ENCODE measurements at places on chromosomes 4 and X. TPM values are rescaled to one million over a fixed set of nuclear protein-coding genes. Genes with fewer than 3 reads are reported as not detected.

The SRPX2 gene
- 6.7 TPM for polyA plus RNA-seq

The NCBP2L gene
- polyA plus RNA-seq: not detected

The UGT2B15 gene
- polyA plus RNA-seq: 0.11 TPM

The PABPC4L gene
- not detected for polyA plus RNA-seq

The PCDH11X gene
- not detected for polyA plus RNA-seq

The CEP135 gene
- 0.89 TPM for polyA plus RNA-seq

The TIGD2 gene
- 3.8 TPM for polyA plus RNA-seq

The FRAS1 gene
- polyA plus RNA-seq: 22.5 TPM

The TEX28 gene
- not detected for polyA plus RNA-seq

The TLR7 gene
- polyA plus RNA-seq: not detected

The CSAG3 gene
- polyA plus RNA-seq: not detected

The TCEAL6 gene
- not detected for polyA plus RNA-seq

The CDS1 gene
- 3.2 TPM for polyA plus RNA-seq

The GRIA3 gene
- polyA plus RNA-seq: not detected

The NAA11 gene
- polyA plus RNA-seq: not detected

The RAB41 gene
- polyA plus RNA-seq: not detected

The CNGA1 gene
- polyA plus RNA-seq: 0.40 TPM

The NLGN4X gene
- polyA plus RNA-seq: not detected

The GTPBP6 gene
- polyA plus RNA-seq: 20.2 TPM

The RIPPLY1 gene
- 0.41 TPM for polyA plus RNA-seq

The DCAF12L1 gene
- not detected for polyA plus RNA-seq

The TEC gene
- polyA plus RNA-seq: 0.10 TPM

The PPP4R3C gene
- not detected for polyA plus RNA-seq

The MAGEA12 gene
- not detected for polyA plus RNA-seq

The SLC25A53 gene
- 2.3 TPM for polyA plus RNA-seq

The MAGED4 gene
- 32.1 TPM for polyA plus RNA-seq

The ITGB1BP2 gene
- 0.88 TPM for polyA plus RNA-seq

The PCDH7 gene
- not detected for polyA plus RNA-seq

The OCIAD1 gene
- polyA plus RNA-seq: 67.3 TPM

The KLB gene
- 22.6 TPM for polyA plus RNA-seq

The IL3RA gene
- not detected for polyA plus RNA-seq

The HMX1 gene
- not detected for polyA plus RNA-seq
